Central memory CD4-positive, alpha-beta T cell (primary cell): ENCODE measurements at places on chromosomes 5 and 9.

DNA sequence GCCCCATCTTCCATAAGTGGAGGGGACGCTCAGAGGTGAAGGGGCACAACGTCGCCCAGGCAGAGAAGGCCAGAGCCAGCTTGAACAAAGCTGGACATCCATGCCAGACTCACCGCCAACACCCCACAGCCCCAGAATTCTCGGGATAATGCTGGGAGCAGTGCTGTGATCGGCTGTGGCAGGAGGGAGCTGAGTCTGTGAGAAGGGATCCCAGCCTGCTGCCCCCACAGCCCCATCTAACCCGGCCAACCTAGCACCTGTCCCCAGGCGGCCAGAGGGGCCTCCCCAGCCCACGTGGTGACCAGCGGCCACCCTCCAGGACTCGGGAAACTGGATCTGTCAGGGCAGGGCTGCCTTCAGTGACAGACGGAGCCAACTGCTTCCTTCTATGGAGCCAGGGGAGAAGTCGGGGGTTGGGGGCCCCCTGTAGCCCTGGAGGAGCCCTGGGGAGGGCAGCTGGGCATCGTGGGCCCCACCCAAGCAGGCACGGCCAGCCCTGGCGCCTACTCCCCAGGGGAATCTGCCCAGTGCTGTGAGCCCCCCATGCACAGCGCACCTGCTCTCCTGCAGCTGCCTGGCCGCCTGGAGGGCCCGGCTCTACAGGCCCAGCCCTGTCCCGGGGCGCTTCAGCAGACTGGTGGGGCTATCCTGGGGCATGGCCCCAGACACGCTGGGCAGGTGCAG, 6.0 kb downstream of the BRD3 start:
- DNase-seq = no peak

GRCh38 chr9:126531035-126531571, 82.6 kb upstream of the LMX1B start:
- no peak for DNase-seq

- no peak for DNase-seq
Observed at GRCh38 chr5:169548315-169548714, 35.3 kb upstream of the SPDL1 start.

DNA sequence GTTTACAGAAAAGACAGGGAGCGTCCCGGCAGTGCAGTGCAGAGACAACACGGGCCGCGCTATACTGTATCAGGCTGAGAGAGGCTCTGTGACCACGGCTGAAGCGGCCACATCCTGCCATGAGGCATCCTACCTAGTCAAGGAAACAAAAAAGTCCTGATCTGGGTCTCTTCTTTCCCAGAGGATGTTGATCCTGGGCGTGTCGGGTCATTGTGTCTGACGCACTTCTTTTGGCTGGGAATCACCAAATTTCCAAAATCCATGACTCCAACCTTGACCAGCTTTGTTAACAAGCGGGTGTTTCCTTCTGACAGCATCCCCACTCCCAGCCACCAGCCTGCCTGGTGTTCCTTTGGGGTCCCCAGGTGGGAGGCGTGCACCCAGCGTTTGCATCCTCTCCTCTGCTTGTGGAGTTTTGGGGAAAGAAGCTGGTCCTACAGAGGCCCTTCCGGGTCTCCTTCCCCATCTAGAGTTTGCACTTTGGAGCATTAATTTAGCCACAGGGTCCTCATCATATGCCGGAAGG, 91.4 kb upstream of the RAI14 start:
- no peak for DNase-seq

DNA sequence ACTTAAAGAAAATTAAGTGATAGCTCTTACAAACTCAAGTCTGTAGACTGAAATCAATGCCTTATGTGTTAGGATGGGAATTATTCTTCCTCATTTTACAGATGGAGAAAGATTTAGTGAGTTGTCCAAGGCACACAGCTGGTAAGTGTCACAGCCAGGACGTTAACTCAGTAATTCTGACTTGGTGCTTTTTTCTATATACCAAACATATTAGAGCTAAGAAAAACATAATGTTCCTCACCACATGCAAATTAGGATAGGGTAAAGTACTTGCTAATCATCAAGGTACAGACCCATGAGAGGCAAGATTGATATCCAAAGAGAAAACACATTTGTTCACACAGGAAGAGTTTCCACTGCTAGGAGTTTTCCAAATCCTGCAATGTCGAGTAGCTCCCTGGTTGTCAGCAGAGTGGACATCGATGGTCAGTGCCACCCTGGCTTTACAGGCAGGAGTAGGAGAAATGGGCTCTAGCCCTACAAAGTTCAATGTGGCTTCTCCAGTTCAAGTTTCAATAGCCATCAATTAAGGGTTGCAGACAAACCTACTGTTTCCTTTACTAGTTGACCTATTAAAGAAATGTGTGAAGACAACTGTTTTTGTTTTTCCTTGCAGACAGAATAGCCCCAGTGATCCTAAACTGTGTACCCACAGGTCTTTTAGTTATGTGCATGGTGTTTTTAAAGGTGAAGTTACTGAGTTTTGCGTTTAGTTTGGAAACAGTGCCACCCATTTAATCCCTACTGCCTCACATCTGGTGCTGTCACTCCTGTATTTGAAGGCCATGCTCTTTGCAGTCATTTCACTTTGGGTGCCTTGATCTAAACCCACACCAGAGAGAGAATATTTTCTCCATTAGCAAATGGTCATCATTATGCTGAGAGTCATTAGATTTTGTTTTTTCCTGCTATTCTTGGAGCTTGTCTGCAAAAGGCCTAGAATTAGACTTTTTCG, 460.8 kb upstream of the SMARCA2 start:
- DNase-seq = no peak

DNA sequence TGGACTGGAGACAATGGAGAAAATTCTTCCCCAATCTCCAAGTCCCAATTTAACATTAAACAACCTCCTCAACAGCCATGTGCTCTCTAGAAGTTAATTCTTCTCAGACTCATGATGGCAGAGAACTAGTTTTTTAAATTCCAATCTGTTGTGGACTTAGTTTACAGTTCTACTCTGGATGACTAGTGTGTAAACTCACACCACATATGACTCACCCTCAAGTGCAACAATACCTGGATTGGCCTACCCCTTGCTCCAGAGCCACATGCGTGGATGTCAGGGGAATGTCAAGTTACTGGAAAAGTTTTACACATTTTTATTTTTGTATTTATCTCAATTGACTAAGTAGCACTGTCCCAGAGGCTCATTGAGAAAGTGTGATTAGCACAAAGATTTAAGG, 136.0 kb upstream of the EFNA5 start:
- no peak for DNase-seq

GRCh38 chr5:776862-777711, 7.4 kb downstream of the ZDHHC11B start:
- DNase-seq = no peak

- DNase-seq = peak; percentile 27
Observed at GRCh38 chr5:112174959-112175594, 244.0 kb downstream of the EPB41L4A start.

DNA sequence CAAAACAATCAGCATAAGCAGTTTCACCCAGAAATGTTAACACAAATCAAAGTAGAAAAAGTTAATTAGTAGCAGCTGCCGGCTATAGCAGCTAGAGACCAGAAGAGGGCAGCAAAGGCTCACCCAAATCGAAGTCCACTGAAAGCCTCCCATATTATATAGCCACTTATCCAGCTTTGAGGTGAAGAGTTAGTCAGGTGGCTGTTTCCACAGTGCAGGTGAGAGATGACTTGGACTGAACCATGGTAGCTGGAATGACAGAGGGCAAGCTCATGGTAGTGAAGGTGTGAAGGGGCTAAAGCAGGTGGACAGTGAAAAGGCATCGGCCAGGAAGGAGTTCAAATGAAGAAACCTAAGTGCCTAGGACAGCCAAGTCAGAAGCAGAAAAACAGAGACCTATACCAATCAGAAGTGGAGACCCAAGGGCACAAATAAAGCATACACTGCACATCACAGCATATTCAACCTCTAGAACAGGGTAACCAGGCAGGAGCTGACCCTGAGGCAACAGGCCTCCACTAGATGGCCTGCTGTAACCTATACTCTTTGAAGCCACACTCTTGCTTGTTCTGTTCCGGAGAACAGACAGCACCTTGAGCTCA, 7.2 kb upstream of the RNF38 start:
- peak; percentile 63 for DNase-seq

GRCh38 chr9:18359335-18359734, 114.6 kb upstream of the ADAMTSL1 start:
- no peak for DNase-seq

- no peak for DNase-seq
Observed at GRCh38 chr5:60972231-60972630, 27.2 kb downstream of the NDUFAF2 start.

- no peak for DNase-seq
Observed at GRCh38 chr5:151357792-151358191, 10.4 kb upstream of the SLC36A2 start.

- no peak for DNase-seq
Observed at GRCh38 chr5:66442951-66443445, 153.2 kb upstream of the MAST4 start.

DNA sequence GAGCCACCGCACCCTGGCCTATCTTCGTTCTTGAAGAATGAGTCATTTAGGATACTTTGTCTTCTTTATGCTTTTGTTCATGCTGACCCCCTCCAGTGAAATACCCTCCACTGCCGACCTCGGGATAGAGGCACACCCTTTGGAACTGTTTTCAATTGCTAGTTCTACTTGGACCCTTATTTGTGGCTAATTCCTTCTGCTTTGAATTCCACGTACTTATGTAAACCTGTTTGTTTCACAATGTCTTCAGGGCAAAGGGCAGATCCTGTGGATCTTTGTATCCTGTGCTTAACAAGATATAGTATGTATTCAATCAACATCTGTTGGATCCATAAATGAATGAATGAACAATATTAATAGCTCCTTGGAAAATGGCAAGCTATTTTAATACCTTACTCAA, 19.6 kb upstream of the AOPEP start:
- no peak for DNase-seq

DNA sequence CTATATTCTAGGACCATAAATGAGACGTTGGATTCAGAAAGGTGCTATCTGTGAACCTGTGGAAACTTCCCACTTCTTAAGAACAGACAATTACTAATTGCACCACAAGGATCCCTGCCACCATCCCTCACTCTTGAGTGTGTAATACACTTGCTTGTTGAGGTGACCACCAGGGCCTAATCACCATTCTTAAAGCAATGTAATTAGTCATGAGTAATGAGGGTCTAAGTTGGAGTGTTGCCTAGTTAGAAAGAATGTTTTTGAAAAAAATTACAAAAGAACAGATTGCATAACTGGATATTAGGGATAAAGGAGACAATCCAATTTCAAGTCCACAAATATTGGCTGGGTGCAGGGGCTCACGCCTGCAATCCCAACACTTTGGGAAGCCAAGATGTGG, 56.9 kb upstream of the TRIO start:
- DNase-seq = no peak

DNA sequence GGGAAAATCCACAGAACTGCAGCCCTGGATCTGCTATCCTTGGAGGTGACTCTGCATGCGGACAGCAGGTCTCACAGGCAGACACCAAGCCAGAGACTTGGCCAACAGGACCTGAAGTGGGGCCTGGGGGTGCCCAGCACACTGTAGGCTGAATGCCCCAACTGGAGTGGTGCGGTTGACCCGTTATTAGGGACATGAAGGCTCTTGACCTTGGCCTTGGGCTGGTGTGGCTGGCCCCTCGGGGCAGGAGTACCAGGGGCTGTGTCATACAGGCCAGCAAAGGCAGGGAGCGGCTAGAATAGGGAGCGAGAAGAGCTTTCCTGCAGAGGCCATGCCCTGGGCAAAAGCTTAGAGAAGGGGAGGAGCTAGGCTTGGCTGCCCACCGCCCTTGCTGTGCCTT, 153.2 kb upstream of the MVB12B start:
- DNase-seq = no peak

DNA sequence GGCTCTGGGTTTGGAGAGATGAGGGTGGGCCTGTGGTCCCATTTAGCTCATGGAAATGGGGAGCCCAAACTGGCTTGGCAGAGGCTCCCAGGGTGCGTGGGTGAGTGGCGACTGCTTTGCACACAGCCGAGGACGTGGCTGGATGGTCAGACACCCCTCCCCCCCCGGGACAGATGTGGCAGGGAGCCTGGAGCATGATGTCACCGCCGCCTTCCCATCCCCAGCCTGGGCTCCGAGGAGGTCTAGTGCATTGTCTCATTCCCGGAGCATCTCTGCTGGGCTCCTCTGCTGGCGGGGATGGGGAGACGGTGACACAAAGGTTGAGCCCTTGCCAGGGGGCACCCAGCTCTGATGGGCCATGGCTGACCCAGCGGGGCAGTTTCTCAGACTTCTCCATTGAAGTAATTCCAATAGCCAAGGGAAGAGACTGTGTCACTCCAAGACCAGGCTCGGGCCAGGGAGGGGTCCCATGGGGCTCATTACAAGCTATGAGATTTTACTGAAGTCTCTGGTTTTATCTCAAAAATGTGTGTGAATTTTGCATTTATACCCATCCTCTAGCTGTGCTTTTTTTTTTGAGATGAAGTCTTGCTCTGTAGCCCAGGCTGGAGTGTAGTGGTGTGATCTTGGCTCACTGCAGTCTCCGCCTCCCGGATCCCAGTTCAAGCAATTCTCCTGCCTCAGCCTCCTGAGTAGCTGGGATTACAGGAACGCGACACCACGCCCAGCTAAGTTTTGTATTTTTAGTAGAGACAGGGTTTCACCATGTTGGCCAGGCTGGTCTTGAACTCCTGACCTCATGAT, 36.1 kb downstream of the HMCN2 start:
- no peak for DNase-seq

GRCh38 chr5:177089127-177089526, 2.4 kb downstream of the FGFR4 start:
- DNase-seq = no peak

DNA sequence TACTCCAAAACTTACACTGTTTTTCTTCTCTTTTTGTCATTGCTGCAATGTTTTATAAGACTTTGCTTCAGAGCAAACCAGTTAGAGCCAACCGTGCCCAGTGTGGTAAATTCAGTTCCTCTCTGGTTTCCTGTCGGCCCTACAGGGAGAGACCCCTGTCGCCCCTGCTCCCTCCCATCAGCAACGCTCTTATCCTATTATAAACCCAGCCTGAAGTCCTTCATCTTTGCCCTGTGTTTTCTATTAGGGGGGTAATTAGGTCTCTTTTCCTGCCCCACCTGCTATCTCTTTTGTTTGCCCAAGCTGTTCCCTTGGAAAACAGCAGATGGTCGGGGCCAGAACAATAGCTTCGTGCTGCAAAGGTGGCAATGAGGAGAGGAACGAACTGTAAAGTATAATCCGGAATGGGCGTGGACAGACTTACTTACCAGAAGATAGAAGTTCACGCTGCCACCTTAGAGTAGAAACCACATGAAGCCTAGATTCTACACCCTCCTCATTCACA, 21.4 kb upstream of the OTULINL start:
- no peak for DNase-seq

DNA sequence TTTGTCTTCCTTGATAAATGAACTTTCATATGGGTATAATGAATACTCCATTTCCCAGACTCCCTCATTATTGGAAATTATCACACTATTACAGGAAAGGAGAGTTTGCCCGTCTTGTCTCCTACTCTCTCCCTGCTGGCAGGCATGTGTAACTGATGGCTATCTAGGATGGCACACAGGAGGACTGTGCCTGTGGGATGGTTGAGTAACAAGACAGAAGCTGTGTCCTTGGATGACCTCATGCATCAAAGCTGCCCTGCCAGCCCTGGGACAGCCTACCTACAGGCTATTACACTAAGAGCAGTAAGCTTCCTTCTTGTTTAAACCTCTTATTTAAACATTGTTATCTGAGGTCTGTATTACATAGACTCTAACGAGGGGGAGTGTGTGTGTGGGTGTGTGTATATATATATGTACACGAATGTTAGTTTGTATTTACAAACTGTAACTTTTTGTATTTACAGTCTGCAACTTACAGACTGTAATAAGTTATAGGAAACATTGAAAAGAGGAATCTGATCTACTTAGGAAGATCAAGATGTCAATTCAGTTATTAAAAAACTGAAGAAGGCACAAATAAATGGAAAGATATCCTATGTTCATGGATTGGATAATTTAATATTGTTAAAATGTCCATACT, 247.6 kb upstream of the ACO1 start:
- DNase-seq = no peak
